Breast epithelium (tissue), 4 donors: ENCODE measurements at places on chromosomes 1 and 21. TPM values are rescaled to one million over a fixed set of nuclear protein-coding genes. Genes with fewer than 3 reads are reported as not detected.

DNA sequence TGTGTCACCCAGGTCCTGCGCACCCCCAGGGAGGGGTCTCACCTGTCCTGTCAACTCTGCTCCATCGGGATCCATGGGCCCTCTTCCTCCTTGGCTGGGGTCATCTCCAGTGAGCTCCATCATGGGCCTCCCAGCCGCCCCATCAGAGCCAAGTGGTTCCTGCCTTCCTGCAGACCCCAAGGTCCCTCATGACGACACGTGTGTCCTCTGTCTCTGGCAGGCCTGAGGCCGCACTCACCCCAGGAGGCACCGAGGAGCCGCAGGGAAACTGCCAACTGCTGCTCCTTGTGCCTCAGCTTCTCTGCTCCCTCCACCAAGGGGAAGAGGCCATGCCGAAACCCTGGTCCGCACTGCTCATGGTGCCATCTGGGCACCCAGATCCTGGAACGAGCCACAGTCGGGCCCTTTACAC, 46.8 kb downstream of the COL18A1 start:
- H3K27me3 ChIP-seq: no peaks in the 10 kb centered on the region
- peaks cover 6% of the 10 kb centered on the region for H3K4me1 ChIP-seq
- DNase-seq: no peak
- no peaks in the 10 kb centered on the region for H3K36me3 ChIP-seq
- H3K4me3 ChIP-seq: no peak overlapping the region
- H3K27ac ChIP-seq: no peak overlapping the region

DNA sequence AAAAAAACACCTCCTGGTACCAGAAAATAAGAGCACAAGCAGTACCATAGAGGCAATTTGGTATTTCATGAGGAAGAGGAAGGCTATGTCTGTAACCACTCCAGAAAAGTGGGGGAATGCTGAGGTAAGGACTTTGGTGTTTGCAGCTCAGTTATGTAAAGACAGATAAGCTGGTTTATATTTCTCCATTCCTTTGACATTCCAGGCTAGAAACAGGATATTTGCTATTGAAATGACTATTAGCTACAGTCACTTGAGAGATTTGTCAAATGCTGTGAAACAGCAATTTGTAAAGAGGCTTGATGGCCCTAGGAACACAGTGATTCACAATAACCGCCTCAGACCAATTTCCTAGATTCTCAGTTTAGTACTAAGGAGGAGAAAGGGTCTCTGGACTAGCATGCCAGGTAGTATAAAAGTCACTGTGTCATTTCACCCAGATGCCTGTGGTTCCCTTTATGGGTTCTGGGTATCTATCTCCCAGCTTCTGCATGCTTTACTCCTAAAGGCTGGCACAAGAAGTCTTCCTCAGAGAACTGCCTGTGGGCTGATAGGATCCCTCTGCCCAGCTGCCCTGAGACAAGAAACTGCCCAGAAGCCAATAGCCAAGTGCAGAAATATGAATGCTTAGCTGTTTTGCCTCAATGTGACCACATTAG, 80.5 kb downstream of the VCAM1 start:
- H3K27ac ChIP-seq: no peak overlapping the region
- no peaks in the 10 kb centered on the region for H3K36me3 ChIP-seq
- H3K27me3 ChIP-seq: no peaks in the 10 kb centered on the region

The CAMSAP2 gene
- 42.4 TPM for total RNA-seq

GRCh38 chr21:42120101-42120902, 49.2 kb downstream of the UMODL1 start:
- no peak overlapping the region for H3K4me3 ChIP-seq
- no peaks in the 10 kb centered on the region for H3K36me3 ChIP-seq
- H3K27me3 ChIP-seq: peaks cover 3% of the 10 kb centered on the region
- H3K27ac ChIP-seq: no peak overlapping the region
- DNase-seq: no peak

DNA sequence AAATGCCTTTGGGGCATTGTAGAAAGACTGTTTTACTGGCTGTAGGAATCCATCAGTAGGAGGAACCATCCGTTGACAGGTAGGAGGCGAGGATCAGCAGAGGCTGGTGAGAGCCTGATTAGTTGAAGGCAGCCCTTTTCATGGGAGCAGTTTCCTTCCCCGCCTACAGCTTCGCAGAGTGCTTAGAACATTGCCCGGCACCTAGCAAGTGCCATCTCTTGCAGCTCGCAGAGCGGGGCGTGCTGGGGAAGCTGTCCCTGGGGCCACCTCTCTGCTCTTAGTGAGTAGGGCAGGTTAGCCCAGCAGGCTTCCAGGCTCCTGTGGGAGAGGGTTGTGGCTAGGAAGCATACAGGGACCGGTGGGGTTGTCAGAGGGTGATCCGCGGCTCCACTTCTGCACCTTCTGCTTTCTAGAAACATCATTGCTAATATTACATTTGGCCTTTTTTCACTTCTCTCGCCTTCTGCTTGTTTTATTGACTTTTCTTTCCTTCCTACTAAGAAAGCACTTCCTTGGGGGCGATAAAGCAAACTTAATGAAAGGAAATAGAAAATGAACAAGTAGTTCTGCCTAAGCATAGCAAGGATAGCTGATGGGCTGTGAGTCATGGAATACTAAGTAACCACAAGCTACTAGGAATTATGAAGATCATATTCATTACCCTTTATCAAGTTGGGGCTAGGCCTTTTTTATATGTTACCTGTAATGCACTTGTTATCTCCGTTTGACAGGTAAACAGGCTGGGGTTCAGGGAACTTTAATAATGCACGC, 176.7 kb downstream of the GALNT2 start:
- no peak overlapping the region for H3K4me3 ChIP-seq
- H3K27ac ChIP-seq: no peak overlapping the region
- no peaks in the 10 kb centered on the region for H3K4me1 ChIP-seq
- H3K27me3 ChIP-seq: no peaks in the 10 kb centered on the region
- H3K36me3 ChIP-seq: no peaks in the 10 kb centered on the region

The WNT3A gene
- total RNA-seq: not detected

DNA sequence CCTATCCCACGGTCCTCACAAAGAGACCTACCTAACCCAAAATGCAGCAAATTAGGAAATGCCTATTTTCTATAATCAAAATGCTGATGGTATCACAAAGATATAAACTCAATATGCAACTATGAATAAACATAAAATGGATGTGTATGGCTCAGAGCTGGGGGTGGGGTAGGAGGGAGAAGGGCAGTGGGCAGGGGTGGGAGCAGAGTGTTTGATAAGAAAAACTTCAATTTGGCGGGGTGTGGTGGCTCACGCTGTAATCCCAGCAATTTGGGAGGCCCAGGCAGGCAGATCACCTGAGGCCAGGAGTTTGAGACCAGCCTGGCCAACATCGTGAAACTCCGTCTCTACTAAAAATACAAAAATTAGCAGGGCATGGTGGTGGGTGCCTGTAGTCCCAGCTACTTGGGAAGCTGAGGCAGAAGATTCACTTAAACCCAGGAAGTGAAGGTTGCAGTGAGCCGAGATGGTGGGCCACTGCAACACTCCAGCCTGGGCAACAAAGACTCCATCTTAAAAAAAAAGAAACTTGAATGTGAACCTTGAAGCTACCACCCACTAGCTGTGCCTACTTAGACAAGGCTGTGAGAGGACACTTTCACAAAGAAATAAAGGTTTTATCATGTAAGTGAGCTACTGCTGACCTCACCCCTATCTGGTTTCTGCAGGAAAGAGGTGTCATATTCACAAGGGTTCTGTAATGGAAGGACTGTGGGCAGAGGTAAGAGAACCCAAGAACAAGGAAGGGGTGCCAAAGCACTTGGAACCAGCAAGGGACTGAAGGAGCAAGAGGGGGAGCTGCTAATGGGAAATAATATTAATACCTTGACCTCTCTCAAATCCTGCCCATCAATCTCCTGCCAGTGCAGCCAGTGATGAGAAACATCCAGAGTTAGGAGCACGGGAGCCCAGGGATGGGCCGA, 53.0 kb downstream of the HLCS start:
- H3K4me3 ChIP-seq: no peak overlapping the region
- H3K36me3 ChIP-seq: no peaks in the 10 kb centered on the region
- no peak for DNase-seq
- no peaks in the 10 kb centered on the region for H3K27me3 ChIP-seq

DNA sequence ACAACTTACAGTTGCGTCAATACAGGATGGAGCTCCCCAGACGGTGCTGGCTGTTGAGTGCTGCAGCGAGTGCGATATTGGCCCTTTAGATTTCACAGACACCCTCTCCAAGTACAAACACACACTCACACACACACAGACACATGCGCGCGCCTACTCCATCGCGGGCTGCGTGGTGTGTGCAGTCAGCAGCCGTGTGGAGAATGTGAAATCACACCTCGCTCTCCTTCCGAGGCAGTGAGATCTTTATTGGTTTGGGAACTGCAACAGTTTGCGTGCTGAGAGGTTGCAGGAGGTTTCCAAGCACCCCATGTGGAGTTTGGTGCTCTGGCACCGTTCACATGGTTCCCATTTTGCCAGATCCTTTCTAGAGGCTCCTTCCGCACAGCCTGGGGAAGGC, 372.2 kb downstream of the RRAGC start:
- no peak overlapping the region for H3K27ac ChIP-seq
- no peak for DNase-seq
- H3K4me3 ChIP-seq: no peak overlapping the region

GRCh38 chr1:228868731-228869024, 133.4 kb downstream of the RHOU start:
- H3K4me1 ChIP-seq: no peaks in the 10 kb centered on the region
- H3K4me3 ChIP-seq: no peak overlapping the region
- no peaks in the 10 kb centered on the region for H3K36me3 ChIP-seq
- no peak for DNase-seq
- no peaks in the 10 kb centered on the region for H3K27me3 ChIP-seq
- H3K27ac ChIP-seq: no peak overlapping the region

- no peak for DNase-seq
- no peak overlapping the region for H3K27ac ChIP-seq
- H3K4me3 ChIP-seq: no peak overlapping the region
Observed at GRCh38 chr21:41833497-41834115, 45.5 kb downstream of the PRDM15 start.

The C8B gene
- not detected for total RNA-seq

The CRNN gene
- total RNA-seq: not detected

The PSMB2 gene
- total RNA-seq: 26.7 TPM

- no peaks in the 10 kb centered on the region for H3K36me3 ChIP-seq
- peak overlapping the region; percentile 66 for H3K27ac ChIP-seq
- no peak overlapping the region for H3K4me3 ChIP-seq
- H3K4me1 ChIP-seq: peaks cover 11% of the 10 kb centered on the region
- DNase-seq: no peak
Observed at GRCh38 chr1:26539722-26540121, 10.2 kb downstream of the RPS6KA1 start.
